CD4-positive, alpha-beta T cell (primary cell): ENCODE measurements at places on chromosomes 4 and X.

DNA sequence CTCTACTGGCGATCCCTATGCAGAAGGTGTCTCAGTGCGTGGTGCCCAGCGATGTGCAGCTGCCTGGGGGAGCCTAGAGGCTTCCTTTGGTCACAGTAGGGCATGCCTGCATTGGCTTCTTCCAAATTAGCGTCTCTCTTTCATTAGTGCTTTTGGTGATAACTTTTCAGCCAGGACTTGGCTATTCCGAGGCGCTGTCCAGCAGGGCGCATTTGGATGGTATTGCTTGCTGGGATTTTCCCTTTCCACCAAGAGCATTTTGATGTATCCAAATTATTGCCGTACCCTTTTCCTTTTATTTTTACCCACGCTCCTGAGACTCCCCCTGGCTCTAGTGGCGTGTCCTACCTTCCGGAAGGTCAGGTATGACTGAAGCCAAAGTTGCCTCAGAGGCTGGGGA is 101.4 kb downstream of the SORCS2 start:
- H3K4me1 ChIP-seq: no peaks in the 10 kb centered on the region
- H3K36me3 ChIP-seq: no peaks in the 10 kb centered on the region
- no peak for DNase-seq
- H3K27ac ChIP-seq: no peak overlapping the region
- H3K4me3 ChIP-seq: no peak overlapping the region

GRCh38 chr4:139368998-139369397 is 66.7 kb upstream of the NDUFC1 start:
- no peaks in the 10 kb centered on the region for H3K27me3 ChIP-seq
- peaks cover 78% of the 10 kb centered on the region for H3K36me3 ChIP-seq
- H3K4me3 ChIP-seq: no peak overlapping the region
- DNase-seq: no peak
- no peak overlapping the region for H3K27ac ChIP-seq

DNA sequence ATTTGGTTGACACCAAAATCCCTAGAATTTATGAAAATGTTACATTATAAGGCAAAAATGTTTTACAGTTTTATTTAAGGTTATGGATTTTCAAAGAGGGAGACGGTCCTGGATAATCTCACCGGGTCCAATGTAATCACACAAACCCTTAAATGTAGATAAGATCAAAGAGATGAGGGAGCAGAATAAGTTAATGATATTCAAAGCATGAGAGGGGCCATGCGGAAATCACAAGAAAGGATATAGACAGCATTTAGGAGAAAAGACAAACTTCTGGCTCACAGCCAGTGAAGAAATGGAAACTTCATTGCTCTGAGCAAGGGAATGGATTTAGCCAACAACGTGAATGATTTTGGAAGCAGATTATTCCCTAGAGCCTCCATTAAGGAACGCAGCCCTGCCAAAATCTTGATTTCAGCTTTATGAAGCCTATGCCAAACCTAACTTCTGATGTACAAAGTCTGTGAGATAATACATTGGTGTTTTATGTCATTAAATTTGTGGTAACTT is 684.4 kb upstream of the GNPDA2 start:
- no peak overlapping the region for H3K4me3 ChIP-seq
- DNase-seq: no peak
- no peaks in the 10 kb centered on the region for H3K4me1 ChIP-seq
- H3K27me3 ChIP-seq: no peaks in the 10 kb centered on the region
- no peaks in the 10 kb centered on the region for H3K36me3 ChIP-seq

DNA sequence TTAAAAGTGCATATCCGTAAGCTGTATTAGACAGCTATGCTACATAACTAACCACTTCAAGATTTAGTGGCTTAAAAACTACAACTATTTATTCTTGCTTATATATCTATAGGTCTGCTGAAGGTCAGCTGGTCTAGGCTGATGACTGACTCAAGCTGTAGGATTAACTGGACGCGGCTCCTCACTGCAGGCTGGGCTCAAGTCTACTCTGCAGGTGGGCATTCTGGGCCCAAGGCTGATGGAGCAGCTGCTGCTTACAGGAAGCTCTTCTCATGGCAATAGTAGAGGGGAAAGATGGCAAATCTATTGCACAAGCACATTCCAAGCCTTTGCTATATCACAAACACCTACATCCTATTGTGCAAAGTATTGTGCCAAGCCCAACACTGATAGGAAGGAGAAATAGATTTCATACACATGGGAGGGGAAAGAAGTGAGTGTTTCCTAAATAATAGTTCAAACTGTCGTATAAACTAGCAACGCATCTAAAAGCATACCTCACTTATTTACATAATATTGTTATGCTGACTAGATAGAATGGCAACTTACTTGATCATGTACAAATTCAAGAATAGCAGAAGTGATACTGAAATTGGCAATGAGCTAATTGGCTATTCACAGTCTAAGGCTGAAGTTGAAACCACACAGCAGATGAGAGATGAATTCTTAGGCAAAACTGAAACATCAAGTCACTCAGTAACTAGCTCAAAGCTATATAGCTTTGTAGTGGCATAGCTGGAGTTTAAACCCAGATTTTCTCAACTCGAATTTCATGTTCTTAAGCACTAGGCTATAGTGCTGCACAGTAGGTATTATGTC is 263.8 kb downstream of the NKX6-1 start:
- no peaks in the 10 kb centered on the region for H3K36me3 ChIP-seq
- no peaks in the 10 kb centered on the region for H3K4me1 ChIP-seq
- no peak overlapping the region for H3K27ac ChIP-seq
- DNase-seq: no peak
- H3K27me3 ChIP-seq: no peaks in the 10 kb centered on the region

GRCh38 chr4:149121023-149121404 is 678.8 kb upstream of the NR3C2 start:
- no peaks in the 10 kb centered on the region for H3K4me1 ChIP-seq
- H3K27ac ChIP-seq: no peak overlapping the region
- H3K4me3 ChIP-seq: no peak overlapping the region
- no peaks in the 10 kb centered on the region for H3K36me3 ChIP-seq
- no peaks in the 10 kb centered on the region for H3K27me3 ChIP-seq
